ENCODE measurements at places on chromosomes 12 and 14.

DNA sequence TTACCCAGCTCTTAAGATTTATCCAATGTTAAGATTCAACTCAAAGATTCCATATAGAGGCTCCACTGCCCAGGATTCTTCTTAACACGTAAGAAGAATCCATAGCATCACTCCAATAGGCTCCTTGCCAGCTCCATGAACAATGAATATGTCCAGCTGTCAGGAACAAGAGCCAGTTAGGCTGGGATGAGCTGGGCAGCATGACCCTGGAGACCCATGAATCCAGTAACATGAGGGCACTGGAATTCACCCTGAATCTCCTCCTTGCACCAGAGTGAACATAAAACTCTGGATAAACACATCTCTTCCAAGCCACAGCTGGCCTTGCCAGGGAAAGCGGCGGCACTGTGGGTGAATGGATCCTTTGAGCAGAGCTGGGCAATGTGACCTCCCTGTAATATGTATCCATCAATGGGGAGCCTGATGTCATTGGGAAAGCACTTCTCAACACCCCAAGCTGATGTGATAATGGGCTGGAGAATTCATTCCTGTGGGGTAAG is 24.4 kb upstream of the TC2N start:
- no peak for DNase-seq

GRCh38 chr12:106136263-106136662 is 2.5 kb downstream of the NUAK1 start:
- DNase-seq: peak; percentile 46

GRCh38 chr14:99518441-99519346 is 37.5 kb downstream of the CCNK start:
- DNase-seq: peak; percentile 74

- no peak for DNase-seq
Observed at GRCh38 chr12:109695961-109696461, 17.6 kb upstream of the FAM222A start.

DNA sequence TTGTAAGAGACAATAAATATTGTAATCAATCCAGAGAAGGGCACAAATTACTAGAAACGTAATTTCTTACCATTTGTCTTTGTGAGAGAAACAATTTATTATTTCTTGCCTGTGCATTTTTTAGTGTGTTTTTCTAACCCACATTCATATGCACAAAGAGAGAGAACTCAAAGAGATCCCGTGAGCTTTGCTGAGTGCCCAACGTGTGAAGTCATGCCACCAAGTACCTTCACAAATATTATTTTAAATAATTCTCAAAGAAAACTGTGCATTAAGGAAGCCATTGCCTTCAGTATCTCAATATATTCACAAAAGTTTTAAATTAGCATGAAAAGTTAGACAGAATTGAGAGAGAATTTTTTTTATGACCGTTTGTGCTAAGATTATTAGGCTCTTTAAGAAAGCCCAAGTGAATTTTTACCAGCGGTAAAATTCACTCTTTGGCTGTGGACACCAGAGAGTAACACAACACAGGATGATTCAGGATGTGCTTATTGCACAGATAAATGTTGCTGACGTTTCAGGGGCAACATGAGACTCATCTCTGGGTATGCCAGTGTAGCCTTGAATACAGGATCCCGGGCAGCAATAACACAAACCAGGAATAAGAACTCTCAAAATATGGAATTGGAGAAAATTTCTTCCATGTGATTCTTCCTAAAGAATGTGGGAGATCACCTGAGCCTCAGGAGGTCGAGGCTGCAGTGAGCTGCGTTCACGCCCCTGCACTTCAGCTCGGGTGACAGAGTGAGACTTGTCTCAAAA is 2.9 kb downstream of the ARHGDIB start:
- no peak for DNase-seq

DNA sequence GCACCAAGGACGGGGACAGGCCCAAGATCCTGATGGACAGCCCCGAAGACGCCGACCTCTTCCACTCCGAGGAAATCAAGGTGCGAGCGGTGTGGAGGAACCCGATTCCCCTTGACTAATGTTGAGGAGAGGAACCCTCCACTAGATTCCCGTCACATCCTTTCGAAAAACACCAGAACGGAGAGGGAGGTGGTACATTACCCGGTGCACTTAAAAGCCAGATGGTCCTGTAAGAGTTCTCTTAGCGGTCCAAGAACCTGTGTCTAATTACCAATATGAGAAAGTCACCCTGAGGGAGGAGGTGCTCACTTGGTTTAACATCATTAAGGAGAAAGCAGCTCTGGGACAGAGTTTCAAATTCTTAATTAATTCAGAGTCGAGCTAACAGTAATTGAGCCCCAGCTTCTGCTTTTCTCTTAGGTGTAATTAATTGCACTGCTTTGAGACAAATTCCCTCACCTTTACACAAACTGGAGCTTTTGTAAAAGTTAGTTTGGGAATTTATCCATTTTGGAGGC is 450 bp downstream of the PRKAB1 start:
- no peak for DNase-seq

DNA sequence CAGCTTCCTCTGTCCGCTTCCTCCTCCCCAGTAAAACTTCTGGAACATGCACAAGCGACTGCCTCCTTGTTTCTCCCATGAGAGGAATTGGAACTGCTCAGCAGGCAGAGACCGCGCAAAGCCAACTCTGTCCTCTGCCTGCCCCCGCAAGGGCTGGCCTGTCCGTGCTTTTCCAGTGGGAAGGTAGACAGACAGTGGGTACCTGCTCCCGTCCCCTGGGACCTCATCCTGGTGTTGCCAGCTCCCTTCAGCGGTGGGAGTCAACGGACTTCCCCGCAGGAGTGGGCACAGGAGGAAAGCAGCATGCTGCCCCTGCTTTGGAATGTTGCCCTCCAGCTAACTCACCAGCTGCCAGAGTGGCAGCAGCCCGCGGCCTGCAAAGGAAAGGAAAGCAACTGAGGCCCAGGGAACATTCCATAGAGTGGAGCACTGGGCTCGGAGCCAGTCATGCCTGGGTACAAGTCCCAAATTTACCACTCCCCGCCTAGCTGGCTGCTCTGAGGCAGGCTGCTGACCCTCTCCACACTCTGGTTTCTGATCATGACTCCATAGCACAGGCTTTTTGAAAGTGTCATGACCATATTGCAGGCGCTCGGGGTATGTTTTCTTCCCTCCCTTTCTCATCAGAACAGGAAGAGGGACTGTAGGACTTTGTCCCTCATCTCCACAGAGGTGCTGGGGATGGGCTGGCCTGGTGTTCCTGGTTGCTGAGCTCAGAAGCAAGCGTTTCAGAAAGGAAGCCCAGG is 89.2 kb upstream of the CLMN start:
- no peak for DNase-seq

GRCh38 chr12:121796855-121797751 is 3.6 kb upstream of the RHOF start:
- no peak for DNase-seq

DNA sequence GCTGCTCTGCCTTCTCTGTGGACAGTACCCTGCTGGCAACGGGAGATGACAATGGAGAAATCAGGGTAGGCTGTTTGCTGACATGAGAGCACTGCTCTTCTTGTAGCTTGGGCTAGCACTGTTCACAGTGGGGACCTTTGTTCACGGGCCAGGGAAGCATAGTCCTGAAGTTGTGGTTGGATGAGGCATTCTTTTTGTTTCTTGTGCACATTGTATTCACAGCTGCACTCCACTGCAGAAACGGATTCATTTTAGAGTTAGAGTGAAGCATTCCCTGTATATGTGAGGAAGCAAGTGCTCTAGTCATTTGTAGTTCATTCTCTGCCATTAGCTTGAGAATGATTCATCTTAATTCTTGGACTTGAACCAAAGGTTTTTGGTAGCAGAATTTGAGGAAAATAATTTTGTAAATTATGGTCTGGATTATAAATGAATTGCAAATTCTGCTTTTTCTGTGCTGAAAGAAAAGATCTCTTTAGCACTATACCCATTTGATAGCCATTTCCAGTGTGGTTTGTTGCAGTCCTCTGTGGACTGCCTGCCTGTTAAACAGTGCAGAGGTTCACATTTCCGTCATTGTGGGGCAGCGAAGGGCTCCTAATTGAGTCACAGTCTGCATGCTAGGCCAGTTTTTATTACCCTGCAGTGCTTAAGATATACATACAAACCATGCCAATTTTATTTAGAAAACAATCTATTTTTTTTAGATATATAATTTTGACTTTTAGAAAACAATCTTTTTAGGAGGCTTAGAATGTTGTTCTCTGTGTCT is 80.6 kb downstream of the APAF1 start:
- DNase-seq: peak; percentile 15

- DNase-seq: no peak
Observed at GRCh38 chr12:15774819-15775218, 14.4 kb downstream of the EPS8 start.

- DNase-seq: no peak
Observed at GRCh38 chr12:41521872-41522379, 333.8 kb downstream of the PDZRN4 start.

- DNase-seq: no peak
Observed at GRCh38 chr12:51126297-51126696, 42.9 kb upstream of the CSRNP2 start.

DNA sequence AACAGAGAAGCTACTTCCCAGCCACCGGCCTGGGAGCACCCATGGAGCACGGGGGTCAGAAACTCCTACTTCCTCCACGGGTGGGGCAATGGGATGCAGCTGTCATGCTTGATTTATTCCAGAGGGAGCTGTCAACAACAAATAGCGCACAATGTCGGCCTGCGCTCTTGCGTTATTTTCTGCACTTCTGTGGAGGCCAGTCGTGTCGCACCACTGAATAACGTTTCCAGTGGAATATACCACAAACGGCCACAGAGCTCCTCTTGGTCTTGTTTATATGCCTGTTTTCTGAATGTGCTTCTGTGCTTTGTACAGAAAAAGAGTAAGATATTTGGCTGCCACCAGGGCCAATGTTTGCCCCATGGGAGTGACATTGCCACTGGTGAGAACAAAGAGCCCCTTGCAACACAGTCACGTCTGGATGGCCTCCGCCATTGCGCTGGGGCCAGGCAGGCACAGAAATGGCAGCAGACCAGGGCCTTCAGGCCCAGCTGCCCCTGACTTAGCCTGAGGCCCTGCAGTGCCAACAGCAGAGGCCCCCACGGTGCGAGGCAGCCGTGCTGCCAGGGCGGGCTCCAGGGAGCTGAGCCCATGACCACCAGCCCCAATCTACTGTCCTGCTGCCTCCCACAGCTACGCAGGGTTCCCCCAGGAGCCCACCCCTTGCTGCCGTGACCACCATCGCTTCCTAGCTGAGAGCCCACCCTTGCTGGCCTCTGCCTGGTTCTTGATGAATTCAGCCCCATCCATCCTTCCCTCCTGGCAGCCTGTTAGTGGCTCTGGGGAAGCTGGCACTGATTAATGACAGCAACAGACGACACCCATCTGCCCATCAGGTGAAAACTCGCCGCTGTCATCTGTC is 28.9 kb upstream of the TMEM179 start:
- no peak for DNase-seq

GRCh38 chr14:55107766-55108554 is 21.1 kb upstream of the LGALS3 start:
- no peak for DNase-seq

- DNase-seq: no peak
Observed at GRCh38 chr12:1948883-1949282, 30.4 kb upstream of the CACNA2D4 start.

DNA sequence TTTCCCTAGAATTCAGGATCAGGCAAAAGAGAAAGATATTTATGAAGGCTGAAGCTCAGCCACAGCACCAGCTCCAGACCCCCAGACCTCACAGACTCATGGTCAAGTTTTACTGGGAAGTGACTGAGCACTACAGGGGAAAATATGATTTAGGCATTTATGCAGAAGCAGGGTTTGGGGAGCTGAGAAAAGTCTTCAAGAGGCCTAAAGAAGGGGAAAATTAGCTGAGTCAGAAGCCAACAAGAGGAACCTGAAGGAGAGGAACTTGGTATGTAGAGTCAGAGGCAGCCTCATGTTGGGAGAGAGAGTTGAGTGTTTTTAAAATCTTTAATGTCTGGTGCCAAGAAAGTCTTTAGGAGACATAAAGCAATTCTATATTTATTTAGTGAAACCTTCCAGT is 63.0 kb downstream of the FOS start:
- DNase-seq: no peak

GRCh38 chr14:56862836-56863235 is 52.6 kb upstream of the OTX2 start:
- DNase-seq: no peak

DNA sequence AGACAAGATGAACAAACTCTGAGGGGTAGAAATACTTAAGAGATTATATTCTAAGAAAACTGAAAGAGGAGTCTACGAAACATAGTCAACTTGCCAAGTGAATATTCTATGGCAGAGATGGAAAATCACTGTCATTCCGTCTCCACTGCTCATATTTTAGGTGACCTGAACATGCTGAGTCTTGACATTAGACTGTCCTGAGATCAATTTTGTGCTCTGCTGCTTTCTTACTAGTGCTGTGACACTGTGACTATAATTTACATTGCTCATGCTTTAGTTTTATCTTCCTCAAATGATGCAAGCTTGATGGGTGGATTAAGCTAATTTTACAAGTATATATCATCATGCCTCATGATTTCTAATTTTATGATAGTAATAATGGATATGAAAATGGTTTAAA is 228.2 kb upstream of the LRFN5 start:
- no peak for DNase-seq

- peak; percentile 38 for DNase-seq
Observed at GRCh38 chr12:1740161-1740948, 49.5 kb downstream of the ADIPOR2 start.

GRCh38 chr12:116547955-116548501 is 11.2 kb upstream of the MAP1LC3B2 start:
- no peak for DNase-seq

GRCh38 chr12:127013197-127013596 is 1253.8 kb upstream of the TMEM132C start:
- no peak for DNase-seq

GRCh38 chr12:48866052-48866711 is 512 bp upstream of the RND1 start:
- no peak for DNase-seq

DNA sequence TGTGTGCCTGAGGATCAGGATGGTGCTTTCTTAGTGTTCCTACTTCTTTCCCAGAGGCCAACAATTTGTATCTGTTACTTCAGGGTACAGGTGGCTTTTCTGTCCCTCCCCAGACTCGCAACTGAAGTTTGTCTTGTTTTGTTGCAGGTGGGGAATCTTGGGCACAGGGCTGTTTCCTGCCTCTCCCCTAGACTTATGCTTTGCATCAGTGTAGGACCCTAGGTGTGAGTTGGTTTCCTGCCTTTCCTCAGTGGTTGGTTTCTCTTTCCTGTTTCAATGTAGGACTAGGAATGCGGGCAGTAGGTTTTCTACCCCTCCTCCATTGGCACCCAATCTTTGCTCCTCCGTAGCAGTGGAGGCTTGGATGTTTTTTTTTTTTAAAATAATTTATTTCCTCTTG is 87.0 kb downstream of the TRMT5 start:
- no peak for DNase-seq

DNA sequence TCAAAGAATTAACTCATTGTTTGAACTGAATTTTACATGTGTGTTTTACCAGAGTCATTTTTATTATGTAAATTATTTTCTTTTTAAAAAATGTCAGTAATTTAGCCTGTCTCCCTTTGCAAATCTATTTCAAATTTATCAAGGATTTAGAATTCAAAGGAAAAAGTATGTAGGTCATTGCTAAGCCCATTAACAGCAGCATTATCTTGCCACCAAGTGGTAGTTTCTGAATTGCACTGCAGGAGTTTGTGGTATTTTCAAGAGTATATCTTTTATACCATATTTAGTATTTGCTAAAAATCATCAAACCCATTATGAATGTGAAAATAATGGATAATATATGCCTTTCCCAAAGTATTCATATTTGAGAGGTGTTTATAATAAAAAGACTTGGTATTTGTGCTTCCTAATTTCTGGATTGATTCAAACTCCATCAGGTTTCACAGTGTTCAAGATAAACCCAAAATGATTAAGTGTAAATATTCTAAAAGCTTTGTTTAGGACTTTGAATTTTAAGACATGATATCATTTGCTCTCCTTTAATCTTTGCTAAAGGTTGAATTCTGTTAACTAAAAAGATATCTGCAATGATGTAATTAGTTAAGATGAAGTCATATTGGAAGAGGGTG is 711.4 kb downstream of the FSCB start:
- DNase-seq: no peak
